ENCODE measurements at places on chromosomes 5 and 9.
A peak's percentile ranks its signal among the peaks of the same experiment; 100 is the strongest.

DNA sequence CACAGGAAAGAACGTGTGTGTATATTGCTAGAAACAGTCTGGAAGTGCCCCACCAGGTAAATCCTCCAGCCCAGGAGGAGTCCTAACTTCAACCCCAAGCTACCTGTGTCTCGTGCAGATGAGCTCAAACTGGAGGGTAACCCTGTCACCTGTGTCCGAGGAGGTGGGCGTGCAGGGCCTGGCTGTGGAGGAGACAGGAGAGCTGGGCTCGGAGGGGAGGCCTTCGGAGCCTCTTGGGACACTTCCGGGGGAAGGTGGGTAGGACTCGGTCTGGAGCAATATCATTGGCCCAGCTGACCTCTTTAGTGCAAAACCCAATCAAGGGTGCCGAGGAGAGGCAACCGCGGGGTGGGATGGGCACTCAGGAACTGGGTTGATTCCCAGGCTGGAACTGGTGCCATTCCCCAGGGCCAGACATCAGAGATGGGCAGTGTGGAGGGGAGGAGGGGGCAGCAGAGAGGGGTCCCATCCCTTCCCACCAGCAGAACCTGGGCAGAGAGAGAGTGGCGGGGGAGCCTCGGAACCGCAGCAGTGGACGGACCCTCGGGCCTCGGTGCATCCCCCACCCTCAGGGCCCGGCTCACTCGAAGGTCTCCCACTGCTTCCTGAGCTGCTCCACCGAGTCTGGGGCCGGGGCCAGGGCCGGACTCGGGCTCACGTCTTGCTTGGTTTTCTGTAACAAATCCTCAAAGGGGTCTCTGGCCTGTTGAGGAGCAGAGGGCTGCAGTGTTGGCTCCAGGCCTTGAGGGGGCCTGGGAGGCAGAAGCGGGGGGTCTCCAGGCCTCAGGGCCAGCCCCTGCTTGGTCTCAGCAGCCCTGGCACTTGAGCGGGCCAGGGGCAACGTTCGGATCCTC, 25.1 kb downstream of the CRB2 start:
- no peak for DNase-seq

GRCh38 chr5:18102733-18103132, 468.5 kb downstream of the TAF11L14 start:
- DNase-seq, result no peak

GRCh38 chr9:69877852-69878514, 57.4 kb downstream of the CFAP95 start:
- DNase-seq, result no peak

GRCh38 chr5:67799732-67800234, 415.8 kb upstream of the PIK3R1 start:
- DNase-seq, result peak; percentile 52

DNA sequence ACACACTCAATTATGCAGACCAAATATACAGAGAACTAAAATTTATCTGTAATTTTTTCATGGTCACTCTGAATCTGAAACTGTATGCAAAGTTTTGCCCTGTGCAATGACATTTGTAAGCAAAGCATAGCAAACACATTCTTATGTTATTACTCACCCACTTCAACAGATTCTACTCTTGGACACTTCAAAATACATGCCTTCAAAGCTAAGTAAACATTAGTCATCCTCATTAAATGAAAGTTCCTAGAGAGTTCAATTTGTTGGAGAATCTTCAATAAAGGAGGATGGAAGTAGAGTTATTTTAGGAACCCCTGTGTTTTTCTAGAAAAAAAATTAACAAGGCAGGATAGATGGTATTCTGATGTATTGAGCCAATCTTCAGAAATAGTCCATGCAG, 639.7 kb upstream of the C9orf72 start:
- DNase-seq, result peak; percentile 7

GRCh38 chr9:136645903-136646754, 16.6 kb upstream of the EGFL7 start:
- DNase-seq, result peak; percentile 33

- DNase-seq, result no peak
Measured at GRCh38 chr5:122517091-122517490, 205.1 kb downstream of the SNCAIP start.

DNA sequence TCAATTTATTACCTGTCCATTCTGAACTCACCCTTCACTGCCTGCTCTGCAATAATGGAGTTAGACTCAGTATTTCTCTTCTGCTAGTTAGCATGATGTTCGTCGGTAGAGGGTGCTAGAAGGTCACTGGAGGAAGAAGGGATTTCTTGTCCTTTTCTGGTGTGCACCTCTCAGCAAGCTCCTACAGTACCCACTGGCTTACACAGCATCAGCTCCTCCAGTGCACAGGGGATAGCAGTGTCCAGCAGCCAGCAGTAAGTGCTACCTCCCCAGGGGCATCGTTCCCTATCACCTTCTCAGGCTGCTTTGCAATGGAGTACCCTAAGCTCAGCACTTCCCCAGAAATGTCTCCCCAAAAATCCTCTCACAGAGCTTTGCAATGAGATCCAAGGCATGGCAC, 45.9 kb upstream of the APC start:
- peak; percentile 38 for DNase-seq

GRCh38 chr5:128844354-128844923, 120.8 kb upstream of the SLC27A6 start:
- DNase-seq, result peak; percentile 6

GRCh38 chr9:137916540-137916939, 39.0 kb downstream of the CACNA1B start:
- no peak for DNase-seq

DNA sequence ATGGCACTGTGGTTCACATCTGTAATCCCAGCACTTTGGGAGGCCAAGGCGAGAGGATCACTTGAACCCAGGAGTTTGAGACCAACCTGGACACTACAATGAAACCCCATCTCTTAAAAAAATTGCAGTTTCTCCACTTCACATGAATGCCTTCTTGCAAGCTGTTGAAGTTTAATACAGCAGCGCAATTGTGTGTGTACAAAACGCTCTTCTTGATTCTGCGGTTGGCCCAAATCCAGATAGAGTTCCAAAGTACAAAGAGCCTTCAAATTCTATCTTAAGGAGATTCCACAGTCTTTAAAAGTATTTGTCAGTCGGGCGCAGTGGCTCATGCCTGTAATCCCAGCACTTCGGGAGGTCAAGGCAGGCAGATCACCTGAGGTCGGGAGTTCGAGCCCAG, 9.3 kb upstream of the SETX start:
- DNase-seq, result no peak

DNA sequence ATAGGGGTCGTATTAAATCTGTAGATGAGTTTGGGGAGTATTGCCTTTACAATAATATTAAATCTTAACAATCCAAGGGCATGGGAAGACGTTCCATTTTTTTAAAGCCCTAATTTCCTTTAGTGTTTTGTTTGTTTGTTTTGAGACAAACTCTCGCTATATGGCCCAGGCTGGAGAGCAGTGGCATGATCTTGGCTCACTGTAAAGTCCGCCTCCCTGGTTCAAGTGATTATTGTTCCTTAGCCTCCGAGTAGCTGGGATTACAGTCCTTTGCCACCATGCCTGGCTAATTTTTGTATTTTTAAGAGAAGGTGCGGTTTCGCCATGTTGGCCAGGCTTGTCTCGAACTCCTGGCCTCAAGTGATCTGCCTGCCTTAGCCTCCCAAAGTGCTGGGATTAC, 19.9 kb downstream of the NIPBL start:
- DNase-seq, result no peak

Data from foreskin fibroblast (primary cell).